ENCODE measurements at places on chromosomes 7 and 10.

- DNase-seq, result no peak
These were observed 150.9 kb downstream of the MBL2 start for GRCh38 chr10:52621635-52622079.

GRCh38 chr7:761101-761500 is 34.0 kb upstream of the PRKAR1B start:
- no peak for DNase-seq

DNA sequence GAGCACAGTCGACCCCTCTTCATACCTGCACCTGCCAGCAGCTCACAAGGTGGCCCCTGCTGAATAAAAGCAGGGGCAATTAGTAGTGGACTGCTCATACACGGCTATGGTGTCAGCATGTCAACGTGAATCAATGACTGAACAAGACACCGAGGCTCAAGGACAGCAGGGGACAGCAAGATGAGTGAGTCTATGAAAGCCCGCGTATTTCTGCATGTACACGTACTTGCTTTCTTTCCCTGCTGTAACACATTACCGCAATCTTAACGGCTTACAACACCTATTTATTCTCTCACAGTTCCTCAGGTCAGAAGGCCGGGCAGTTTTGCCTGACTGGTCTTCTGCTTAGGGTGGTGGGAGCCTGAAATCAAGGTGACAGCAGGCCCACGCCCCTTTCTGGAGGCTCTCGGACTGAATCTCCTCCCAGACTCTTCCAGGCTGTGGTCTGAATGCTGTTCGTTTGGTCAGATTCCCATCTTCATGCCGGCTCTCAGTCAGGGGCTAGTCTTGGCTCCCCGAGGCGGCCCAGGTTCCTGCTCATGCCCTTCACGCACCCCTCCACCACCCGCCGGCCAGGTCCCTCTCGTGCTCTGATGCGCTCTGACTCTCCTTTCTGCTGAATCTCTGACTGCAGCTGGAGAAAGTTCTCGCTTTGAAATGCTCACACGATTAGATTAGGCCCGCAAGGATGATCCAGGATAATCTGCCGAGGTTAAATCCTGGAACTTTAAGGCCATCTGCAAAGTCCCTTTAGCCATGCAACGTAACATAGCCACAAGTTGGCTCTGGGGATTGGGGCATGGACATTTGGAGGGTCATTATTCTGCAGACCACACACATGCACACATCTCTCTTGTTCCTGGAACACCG is 7.8 kb upstream of the PPP2R2D start:
- DNase-seq, result no peak

DNA sequence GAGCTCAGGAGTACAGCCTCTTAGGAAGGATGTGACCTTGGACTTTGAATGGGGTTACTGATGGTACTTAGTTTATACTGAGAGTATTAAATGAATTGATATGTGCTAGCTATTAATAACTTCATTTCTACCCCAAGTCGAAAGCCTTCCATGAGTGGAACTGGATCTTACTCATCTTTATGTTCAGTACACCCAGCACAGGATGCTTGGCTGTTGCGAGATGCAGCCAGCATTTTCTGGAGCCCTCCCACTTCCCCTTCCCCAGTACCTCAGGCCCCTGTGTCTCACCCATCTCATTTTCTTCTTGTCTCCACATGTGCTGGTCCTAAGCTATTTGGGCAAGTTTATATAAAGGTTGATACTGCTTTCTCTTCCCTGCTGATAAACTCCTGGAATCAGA is 7.2 kb downstream of the UPP1 start:
- DNase-seq, result no peak

DNA sequence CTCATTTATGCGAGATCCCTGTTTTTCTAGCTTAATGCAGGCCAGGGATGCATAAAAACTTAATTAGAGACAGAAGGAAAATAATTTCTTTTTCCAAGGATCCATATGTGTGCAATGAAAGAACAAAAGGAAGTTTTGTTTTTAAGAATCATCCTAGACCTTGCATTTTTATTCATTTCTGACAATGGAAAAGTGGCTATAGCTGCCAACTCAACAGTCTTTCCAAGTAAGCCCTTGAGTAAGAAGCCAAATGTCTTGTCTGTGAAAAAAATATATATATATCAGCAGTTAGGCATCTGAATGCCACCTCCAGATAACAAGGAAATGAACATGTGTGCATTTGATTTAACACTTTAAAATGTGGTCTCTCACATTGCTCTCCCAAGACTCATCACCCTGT is 1397.6 kb downstream of the GATA3 start:
- DNase-seq, result no peak

DNA sequence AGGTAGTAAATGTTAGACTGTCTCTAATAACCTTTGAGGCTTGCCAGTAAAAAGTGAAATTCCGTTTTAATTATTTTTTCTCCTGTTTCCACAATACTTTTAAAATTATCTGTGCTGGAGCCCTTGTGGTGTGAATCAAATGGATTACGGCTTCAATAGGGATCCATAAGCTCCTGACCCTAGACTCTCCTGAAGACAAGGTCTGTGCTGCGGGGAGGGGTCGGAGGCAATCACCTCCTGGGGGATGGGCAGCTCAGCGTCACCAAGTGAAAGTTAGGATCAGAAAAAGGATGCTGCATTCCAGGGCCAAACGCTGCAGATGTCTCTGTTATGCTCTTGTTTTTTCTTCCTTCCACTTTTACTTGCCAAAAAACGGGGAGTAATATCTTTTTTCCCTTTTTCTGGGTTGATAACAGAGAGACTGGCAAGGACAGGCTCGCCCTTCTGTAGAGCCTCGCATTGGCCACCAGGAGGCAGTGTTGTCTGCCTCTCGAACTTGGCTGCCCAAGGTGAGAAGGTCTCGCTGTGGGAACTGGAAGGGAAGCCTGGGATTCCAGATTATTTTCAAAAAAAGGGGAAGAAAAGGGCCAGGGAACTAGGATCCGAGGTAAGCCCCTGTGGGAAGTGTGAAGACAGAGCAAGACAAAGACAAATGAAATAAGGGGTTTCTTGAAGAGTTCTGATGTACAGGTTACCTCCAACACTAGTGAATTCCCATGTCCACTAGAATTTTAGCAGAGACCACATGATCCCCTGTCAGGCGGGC is 621.9 kb downstream of the ACTR3B start:
- DNase-seq, result no peak

DNA sequence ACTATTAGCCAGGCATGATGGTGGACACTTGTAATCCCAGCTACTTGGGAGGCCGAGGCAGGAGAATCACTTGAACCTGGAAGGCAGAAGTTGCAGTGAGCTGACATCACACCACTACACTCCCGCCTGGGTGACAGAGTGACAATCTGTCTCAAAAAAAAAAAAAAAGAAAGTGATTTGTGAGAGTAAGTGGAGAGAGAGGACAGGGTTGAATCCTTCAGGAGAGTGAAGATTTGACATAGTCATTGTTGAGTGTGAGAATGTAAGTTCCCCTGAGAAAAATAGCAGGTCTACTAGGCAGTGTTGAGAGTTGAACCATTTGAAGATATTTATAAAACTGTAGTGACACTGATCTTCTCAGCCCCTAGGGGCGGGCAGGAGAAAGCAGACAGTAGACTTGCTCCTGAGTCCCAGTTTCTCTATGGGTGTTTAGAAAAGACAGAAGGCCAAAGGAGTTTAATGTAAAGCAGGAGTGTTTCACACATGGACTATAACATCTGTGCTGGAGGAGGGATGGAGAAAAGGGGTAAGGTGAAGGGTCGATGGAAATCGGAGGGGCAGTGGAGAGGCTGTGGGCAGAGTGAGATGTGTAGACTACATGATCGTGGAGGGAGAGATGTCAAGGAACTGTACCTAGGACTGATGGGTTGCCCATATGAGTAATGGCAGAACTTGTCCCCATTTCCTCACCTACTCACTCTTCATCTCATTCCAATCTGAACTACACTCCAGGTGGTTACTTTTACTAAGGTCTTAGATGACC is 13.7 kb upstream of the LAMB4 start:
- no peak for DNase-seq

DNA sequence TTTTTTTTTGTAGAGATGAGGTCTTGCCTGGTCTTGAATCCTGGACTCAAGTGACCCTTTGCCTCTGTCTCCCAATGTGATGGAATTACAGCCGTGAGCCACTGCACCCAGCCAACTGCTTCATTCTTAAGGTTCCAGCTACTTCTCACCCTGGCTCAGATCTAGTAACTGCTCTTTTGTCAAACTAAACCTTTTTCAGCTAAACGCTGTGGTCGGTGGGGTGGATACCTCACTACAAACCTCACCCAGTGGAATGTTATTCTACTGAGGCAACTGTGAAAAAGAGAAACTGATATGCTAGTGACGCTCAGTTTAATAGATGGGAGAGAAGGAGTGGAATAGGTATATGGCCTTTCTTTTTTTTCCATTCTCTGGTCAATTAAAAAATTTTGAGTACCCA is 1.7 kb upstream of the MRLN start:
- no peak for DNase-seq

Measured in HS-27A (cell line).